ENCODE measurements at places on chromosomes 1 and 21.

DNA sequence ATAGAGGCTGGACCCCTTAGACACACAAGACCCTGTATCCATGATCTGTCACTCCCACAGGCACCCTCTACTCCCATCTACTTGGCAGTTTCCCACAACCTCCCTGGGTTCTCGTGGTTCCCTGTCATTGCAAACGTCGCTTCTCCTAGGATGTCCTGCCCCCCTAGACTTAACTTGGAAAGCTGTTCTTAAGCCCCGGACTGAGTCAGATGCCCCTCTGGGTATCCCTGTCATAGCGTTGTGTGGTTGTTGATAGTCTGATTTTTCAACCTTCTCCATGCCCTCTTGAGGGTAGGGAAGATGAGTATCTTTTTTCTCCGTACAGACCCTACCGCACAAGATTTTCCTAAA lies 11.8 kb downstream of the RCC1 start:
- no peak for DNase-seq

DNA sequence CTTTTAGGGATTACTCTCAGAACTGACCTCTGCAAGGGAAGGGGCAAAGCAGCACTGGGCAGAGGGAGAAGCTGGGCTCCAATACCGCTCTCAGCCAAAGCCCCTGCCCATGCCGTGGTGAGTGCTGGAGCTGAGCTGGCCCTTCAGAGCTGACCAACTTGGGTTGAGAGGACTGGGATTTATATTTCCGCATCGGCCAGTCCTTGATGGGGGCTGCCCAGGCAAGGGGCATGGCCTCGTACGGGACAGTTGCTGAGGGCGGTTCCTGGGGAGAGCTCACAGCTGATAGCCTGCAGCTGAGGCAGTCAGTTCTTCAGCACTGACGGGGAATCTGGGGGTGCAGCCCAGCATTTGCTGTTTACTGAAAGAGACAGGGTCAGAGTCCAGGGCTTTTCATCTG lies 8.0 kb downstream of the HUNK start:
- no peak for DNase-seq

- no peak for DNase-seq
Observed at GRCh38 chr1:80113168-80114038, 1106.9 kb upstream of the ADGRL4 start.

DNA sequence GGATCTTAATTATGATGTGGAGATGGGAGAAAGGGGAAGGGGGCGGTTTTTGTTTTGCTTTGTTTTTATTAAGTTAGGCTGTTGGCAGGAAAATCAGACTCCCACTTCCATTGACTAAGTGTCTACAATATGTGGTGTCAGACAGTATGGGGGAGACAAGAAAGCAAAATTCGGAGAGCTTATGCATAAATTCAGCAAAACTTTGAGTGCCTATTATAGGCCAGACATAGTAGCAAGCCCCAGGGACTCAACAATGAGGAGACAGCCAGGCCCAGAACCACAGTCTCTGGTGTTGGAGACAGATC lies 835 bp upstream of the TSPAN2 start:
- DNase-seq: no peak

- no peak for DNase-seq
Observed at GRCh38 chr1:218699421-218699820, 354.3 kb downstream of the TGFB2 start.

- DNase-seq: no peak
Observed at GRCh38 chr1:204076891-204077290, 4.0 kb downstream of the SOX13 start.

DNA sequence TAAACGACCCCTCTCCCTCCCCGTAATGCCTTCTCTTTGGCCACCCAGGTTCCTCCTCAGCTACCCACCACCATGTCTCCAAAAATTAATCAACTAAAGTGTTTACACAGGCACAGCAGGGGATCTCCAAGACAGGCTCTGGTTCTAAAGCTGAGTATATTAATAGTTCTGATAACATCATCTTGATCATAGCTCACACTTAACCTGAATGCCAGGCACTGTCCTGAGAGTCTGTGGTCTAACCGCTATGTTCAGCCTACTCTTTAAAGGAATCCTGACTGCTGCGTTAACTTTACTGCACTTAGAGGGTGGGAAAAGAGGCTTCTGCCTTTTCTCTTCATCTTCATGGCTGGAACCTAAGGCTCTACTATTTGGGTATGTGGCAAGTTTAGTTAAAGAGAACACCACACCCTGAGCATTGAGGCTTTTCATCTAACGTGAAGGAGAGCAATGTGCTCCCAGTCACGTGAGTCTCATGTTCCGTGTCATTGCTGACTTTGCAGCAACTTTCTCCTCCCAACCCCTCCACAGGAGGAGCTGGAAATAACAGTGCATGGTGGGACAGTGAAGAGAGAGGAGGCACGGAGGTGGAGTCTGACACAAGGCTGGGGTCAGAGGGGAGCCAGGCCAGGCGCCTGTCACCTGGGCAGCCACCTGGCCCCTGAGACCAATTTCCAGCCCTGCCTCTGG lies 86.4 kb downstream of the FAM78B start:
- DNase-seq: no peak

GRCh38 chr1:168942165-168942564 lies 164.3 kb upstream of the ATP1B1 start:
- DNase-seq: no peak

DNA sequence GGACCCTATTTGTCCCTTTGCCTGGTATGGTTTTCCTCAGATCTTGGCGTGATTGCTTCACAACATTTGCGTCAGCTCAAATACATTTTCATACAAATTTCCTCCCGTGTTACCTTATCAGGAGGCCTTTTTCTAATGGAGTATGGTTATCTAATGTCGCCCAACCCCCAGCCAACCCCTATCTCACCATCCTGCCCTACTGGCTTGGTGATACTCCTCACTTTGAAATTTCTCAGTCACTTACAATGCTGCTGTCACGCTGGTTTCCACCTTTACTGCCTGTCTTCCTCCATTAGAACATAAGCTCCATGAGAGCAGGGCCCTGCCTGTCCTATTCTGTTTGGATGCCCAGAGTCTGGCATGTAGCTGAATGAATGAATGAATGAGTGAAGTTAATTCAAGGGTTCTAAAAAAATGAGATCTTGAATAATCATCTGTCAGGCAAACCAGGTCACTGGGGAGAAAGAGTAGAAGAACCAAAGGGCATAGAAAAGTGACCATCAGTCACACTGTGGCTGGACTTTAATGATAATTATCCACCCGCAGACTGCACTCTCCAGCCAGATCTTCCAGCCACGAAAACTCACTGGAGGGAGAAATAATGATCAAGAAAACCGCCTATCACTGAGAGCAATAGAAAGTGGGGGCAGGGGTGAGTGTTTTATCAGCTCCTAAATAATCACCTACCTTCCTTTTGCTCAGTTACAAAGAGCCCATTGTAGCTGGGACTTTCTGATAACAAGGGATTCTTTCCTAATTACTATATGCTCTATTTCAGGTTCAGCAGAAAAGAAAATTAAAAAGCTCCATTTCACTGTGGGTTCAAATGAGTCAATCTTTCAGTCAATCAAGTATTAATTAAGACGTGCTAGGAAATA lies 21.3 kb downstream of the KIAA0040 start:
- DNase-seq: no peak

DNA sequence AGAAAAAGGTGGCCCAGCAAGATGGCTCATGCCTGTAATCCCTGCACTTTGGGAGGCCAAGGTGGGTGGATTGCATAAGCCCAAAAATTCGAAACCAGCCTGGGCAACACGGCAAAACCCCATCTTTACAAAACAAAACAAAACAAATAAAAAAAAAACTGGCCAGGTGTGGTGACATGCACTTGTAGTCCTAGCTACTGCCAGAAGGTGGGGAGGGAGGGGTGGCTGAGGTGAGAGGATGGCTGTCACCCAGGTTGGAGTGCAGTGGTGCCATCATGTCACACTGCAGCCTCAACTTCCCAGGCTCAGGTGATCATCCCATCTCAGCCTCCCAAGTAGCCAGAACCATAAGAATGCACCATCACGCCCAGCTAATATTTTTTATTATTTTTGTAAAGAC lies 22.8 kb downstream of the RERE start:
- no peak for DNase-seq

DNA sequence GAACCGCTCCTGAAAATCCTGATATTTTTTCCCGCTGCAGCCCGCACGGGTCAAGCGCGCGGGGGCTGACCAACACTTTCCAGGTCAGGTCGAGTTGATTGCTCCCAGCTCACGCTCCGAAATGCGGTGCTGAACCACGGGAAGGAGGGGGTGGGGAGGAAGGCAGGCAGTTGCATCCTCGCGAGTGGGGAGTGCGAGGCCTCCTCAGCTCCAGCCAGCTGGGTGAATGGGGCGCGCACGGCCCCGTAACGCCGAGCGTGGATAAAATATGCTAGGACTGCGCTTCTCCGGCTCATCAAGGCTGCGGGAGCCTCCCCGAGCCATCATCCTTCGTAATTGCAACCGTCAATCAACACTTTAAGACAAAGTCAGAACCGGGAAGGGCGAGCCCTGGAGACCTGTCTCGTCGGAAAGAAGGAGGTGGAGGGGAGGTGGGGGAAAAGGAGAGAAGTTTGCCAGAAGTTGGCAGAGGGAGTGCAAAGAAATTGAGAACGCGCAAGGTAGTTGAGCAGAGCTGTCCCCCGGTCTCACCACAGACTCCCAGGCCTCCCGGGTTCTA lies 8.0 kb downstream of the NR5A2 start:
- DNase-seq: no peak

GRCh38 chr1:79373481-79374125 lies 367.1 kb upstream of the ADGRL4 start:
- DNase-seq: no peak

- no peak for DNase-seq
Observed at GRCh38 chr1:9225411-9225785, 9.2 kb upstream of the H6PD start.

DNA sequence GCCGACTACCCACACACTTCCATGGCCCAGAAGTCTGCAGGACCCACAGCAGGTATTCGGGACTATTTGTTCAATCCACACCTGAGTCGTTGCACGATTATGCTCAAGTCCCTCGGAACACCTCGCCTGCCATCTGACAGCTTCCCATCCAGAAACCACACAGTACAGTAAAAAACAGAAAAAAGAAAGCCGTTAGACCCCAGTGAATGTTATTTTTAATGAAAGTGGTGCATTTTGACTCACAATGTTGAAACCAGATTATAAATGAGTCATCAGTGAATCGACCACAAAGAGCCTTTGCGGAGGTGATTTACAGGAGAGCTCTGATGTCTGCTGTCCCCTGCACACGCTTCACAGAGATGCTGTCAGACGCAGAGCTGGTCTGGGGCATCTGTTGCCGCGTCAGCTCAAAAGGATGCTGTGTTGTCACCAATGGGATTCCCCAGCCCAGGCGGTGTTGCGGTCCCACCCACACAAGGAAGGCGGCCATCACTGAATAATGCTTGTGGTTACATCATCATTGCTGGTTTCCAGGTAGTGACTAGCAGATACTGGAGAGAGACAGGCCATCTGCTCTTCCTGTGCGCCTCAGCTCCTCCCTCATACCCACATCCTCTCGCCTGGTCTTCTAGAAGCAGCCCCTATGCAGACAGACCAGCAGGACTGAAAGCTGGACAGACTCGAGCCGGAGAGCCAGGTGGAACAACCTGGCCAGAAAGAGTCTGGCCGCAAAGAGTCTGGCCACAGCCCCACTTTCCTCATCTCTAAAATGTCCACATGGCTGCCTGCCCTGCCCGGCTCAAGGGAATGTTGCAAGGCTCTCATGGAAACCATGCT lies 116.8 kb downstream of the TOMM20 start:
- no peak for DNase-seq

GRCh38 chr1:165841582-165842017 lies 14.2 kb downstream of the UCK2 start:
- no peak for DNase-seq

DNA sequence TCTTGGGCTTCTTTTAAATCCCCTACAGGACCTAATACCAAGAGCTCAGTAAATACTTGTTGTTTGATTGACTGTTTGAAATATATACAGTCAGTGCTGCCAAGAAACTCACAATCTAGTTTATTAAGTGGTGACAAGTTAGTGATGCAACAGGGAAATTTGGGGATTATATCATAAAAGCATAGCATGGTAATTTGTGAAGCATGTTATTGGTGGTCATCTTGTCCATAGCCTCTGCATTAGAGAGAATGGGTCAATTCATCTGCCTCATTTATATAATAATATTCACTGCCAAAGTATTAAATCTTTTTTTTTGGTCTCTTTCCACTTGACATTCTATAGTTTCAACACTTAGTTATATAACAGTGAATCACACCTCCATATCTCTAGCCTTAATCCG lies 138.2 kb upstream of the SPAG17 start:
- DNase-seq: no peak

DNA sequence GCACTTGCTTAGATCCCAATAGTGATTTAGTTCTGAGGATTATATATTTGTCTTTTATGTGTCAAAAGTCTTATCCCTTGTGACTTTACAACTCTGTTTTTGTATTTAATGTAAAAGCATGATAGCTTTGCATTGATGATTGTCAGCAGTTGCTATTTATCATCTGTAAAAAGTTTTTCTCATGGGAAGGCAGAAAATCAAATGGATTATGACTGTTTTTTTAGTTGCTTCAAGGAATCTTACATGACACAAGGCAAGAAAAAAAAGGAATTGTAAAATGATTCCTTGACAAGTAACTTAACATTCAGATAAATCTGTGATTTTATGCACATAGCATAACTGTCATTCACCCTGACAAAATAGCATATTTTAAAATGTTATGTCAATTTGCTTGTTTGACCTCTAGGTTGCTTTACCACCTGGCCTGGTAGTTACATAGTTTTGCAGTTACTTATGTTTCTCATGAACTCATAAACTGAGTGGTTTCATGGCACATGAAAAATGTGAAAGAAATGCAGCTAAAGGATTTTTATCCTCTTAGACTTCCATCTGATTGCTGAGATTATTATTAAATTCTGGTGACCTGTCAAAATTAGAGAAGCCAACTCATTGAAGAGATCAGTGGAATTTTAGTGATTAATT lies 622.6 kb downstream of the ADGRL2 start:
- no peak for DNase-seq

- no peak for DNase-seq
Observed at GRCh38 chr21:15332572-15332971, 267.8 kb upstream of the NRIP1 start.

GRCh38 chr21:28793043-28793442 lies 199.6 kb downstream of the LTN1 start:
- no peak for DNase-seq

GRCh38 chr1:106268070-106268469 lies 788.4 kb upstream of the PRMT6 start:
- DNase-seq: no peak

DNA sequence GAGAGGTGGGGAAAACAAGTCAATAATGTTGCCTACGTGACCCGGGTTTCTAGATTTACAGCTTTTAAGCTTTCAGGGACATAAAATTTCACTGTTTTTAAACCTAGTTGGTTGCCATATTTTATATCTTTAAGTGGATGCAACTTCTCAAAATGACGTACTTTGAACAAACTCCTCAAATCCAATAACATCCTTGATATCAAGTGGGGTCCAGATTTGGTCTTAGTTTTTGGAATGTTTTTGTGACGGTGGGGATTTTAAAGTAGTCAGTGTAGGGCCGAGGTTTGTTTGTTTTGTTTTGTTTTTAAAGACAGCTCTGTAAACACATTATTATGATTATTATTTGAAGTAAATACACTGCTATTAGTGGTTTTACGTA lies 453 bp downstream of the CDKN2C start:
- DNase-seq: no peak

Measured in NCI-H1436 treated with DMSO at 0.1 percent for 48 hours (cell line).